Activated CD4-positive, alpha-beta memory T cell treated with anti-CD3 and anti-CD28 coated beads, Interleukin-2, amount 10 ng/mL, durations not matched to agents 7 days and 5 days (primary cell): ENCODE measurements at places on chromosomes 12 and 14.

DNA sequence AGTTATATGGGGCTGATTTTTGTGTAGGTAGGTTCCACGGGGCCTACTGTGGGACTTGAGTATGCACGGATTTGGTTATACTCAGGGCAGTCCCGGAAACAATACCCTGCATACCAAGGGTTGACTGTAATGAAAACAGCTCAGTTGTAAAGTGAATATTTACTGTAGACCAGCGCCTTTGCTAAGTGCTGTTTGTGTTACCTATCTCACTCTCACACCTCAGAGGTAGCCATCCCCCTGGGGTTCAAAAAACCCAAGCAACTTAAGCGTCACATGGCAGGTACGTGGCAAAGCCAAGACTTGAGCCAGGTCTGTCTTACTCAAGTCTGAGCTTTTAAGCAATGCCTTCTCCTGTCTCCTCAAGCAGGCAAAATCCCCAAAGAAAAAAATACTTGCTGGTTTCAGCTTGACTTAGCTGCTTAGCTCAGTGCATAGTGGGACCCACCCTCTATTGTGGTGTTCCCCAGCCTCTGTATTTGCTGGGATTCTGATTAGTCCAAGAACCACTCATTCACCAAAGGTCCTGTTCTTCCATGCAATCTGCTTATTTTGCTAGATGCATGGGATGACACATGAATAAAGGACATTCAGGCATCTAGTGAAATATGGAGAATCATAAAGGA, 34.2 kb upstream of the STRN3 start:
- no peak for DNase-seq

- no peak for DNase-seq
Measured at GRCh38 chr14:97276573-97276972, 479.4 kb downstream of the VRK1 start.

- DNase-seq = no peak
Measured at GRCh38 chr14:46464341-46464740, 187.2 kb downstream of the RPL10L start.

DNA sequence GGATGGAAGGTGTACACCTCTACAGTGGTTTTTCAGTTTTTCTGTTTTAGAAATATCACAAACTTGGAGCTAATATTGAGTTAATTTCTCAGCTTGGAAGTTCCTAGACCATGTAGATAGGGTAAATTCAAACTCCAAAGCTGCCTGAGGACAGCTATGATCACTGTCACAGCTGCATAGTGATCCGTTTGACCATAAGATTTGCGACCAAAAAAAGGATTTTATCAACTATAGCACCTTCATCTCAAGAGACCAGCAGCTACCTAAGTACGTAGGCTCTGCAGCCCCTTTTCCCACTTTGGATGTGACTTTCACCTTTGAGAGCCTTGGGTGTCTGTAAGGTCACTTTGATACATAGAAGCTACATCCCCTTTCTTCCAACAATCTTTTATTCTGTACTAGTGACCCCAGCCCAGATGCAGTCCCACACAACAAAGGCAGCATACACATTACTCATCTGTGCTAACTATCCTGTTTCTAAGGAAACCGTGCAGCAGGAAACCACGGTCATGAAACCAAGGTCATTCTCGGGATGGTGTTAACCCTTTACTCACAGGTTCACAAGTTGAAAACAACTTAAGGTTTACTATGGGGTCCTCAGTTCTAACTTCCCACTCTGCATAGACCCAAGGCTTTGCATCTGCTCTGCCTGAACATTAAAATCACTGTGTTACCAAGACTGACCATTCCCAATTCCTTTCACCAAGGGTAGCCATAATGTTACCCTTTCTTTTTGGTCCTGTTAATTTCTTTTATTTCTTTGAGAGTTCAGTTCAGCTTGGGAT, 75.4 kb downstream of the IFT81 start:
- DNase-seq = peak; percentile 35

DNA sequence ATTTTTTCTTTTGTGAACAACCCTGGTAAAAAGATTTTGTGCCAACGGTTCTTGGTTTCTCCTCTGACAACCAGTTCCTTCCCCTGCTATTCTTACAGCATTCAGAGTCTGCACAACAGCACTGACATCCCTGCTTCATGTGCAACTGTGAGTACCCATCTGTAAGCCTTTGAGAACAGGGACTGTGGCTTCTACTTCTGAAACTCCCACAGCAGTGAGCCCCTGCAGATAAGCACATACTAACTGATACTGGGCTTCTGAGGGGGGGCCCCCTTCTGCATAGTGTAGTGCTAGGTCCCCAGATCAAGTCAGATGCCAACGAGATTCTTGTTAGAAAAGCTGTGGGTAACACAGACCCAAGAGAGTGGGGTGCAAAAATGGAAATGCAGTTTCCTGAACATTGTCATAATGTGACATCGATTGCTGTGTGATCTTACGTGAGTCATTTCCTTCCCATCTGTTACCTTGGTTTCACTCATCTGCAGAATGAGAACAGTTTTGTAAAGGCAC, 11.1 kb upstream of the NINJ2 start:
- DNase-seq = peak; percentile 78

- DNase-seq = no peak
Measured at GRCh38 chr12:68303850-68304249, 28.3 kb downstream of the MDM1 start.

- peak; percentile 54 for DNase-seq
Measured at GRCh38 chr14:93976477-93977057, at the start of gene ASB2. ASB2 (minus strand) TSS chr14:93976570; CDS start chr14:93964539, 12,031 bp downstream.

DNA sequence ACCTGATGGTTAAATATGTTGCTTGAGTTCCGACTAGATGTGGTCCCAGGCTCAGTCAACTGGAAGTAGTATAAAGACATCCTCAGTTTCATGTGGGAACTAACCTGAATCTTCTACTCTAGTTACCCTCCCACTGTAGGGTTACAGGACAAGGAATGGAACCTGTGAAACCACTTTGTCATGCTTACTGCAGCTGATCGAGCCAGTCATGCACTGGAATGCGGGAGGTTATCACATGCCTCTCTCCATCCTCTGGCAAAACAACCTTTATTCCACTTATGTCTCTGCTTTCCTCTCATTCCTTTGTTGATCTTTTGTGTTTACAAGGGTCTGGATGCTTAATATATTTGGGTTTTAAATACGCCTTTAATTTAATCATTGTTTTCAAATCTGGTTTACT, 111.9 kb upstream of the DDHD1 start:
- DNase-seq = no peak

DNA sequence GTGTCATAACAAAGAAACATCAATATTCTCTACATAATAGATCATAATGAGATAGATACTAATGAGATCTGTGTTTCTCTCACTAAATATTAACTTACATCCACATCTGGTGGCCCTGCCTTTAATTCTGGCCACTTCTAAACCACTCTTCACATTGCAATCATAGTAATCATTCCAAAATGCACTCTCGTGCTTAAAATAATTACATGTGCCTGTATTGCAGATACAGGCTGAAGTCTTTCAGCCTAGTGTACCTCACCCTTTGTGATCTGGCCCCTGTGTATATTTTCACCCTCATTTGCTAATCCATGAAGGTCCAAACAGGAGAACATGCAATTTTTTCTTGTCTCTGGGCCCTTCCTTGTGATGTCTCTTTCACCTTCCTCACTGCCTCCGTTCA, 108.0 kb downstream of the LIN7A start:
- no peak for DNase-seq

- no peak for DNase-seq
Measured at GRCh38 chr14:64598404-64598803, 48.6 kb downstream of the PPP1R36 start.
